ENCODE measurements at places on chromosomes 3 and 15.
A peak's percentile ranks its signal among the peaks of the same experiment; 100 is the strongest.

DNA sequence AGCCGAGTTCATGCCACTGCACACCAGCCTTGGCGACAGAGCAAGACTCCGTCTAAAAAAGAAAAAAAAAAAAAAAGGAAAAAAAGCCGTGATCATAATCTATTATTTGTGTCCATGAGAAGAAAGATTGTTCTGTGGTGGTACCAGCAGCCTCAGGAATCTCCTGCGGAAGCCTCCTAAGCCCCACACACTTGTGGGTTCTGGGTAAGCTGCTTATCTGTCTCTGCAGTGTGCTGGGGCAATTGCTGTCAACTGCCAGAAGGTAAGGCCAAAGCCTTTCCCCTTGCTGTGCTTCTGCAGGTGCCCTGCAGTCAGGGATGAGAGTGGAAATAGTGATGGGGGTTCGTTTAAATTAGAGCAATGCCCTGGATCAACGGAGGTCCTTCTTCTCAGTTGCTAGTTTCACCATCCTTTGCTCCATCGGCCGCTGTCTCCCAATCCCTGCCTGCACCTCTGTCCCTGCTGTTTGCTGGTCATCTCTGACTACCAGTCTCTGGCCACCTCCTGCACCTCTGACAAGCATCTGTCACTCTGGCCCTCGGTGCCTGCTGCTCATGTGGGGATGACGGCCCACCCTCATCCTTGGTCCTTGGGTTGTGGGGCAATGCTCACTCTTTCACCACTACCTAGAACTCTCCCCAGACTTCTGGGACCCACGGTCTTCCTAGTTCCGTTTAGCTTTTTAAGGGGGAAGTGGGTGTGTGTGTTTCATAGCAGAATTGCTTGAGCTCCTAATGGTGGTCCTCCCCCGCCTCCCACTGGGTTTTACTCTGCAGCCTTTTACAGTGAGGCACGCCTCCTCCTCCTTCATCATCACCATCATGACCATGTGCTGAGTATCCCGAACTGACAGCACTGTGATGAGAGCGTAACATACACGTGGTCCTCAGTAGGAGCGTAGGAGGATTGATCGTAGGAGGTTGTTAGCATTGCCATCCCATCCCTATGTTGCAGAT lies 25.5 kb downstream of the CHRD start:
- DNase-seq, result no peak

- DNase-seq, result no peak
Measured at GRCh38 chr3:89042236-89042835, 65.1 kb upstream of the EPHA3 start.

DNA sequence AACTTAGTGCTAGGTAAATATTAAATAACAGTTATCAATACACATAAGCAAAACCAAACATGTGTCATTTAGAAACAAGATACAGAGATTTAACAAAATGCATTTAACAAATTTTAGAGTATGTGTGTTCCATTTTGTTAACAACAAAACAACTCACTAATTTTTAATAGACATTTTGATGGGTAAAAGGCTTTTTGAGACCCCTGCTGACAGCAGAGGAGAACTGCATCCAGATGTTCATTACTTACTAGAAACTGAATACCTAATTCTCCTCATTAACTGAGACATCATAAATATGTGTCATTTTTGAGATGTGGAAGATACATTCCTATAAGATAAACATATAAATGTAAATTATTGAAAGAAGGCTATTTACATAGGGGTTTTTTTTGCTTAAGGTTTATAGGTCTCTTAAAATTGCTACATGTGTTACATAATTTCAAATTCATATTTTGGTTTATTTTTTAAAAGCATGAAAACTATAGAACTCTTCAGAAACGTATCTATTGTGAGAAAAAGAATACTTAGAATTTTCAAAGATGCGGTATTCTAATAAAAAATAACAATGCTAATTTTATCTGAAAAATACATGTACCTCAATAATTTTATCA lies 1009.8 kb downstream of the TUSC7 start:
- DNase-seq, result peak; percentile 6

GRCh38 chr3:137325170-137325569 lies 367.4 kb downstream of the IL20RB start:
- no peak for DNase-seq
